Left lobe of liver (tissue), 2 donors: ENCODE measurements at places on chromosomes 7 and 10. TPM values are rescaled to one million over a fixed set of nuclear protein-coding genes. Genes with fewer than 3 reads are reported as not detected.
A peak's percentile ranks its signal among the peaks of the same experiment; 100 is the strongest.

- DNase-seq: peak; percentile 57
Observed at GRCh38 chr10:102744374-102745051, 765 bp downstream of the WBP1L start.

GRCh38 chr7:107090457-107090856, 46.0 kb downstream of the PRKAR2B start:
- DNase-seq: no peak

- no peak for DNase-seq
Observed at GRCh38 chr10:127344346-127344745, 148.0 kb upstream of the INSYN2A start.

The ADAM12 gene
- total RNA-seq: not detected

GRCh38 chr7:30448461-30449189, 30.0 kb downstream of the NOD1 start:
- no peak for DNase-seq

GRCh38 chr10:53646525-53646924, 873.9 kb upstream of the MBL2 start:
- DNase-seq: no peak

DNA sequence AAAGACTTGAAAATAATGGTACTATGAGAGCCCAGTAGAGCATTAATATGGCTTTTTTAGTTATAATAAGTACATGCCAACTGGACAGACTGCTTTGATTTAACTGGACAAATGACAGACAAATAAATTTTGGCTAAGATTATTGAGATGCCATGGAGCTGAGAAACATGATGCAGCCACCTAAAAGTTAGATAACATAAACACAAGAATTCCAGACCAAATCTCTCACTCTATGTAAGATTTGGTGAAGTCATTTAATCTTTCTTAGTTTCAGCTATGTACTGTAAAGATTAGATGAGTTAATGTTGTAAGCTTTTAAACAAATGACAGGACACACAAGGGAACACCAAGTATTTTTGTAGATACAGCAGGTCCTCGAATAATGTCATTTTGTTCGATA, 118.2 kb downstream of the CACNA2D1 start:
- DNase-seq: no peak
